ENCODE measurements at places on chromosomes 2 and 18.
A peak's percentile ranks its signal among the peaks of the same experiment; 100 is the strongest.

DNA sequence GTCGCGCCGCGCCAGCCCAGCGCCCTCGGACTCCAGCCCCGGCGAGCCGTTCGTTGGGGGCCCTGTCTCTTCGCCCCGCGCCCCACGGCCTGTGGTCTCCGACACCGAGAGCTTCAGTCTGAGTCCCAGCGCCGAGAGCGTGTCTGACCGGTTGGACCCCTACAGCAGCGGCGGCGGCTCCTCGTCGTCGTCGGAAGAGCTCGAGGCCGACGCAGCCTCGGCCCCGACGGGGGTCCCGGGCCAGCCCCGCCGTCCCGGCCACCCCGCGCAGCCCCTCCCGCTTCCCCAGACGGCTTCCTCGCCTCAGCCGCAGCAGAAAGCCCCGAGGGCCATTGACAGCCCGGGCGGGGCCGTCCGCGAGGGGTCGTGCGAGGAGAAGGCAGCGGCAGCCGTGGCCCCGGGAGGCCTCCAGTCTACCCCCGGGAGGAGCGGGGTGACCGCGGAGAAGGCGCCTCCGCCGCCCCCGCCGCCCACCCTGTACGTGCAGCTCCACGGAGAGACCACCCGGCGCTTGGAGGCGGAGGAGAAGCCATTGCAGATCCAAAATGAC, 1.4 kb downstream of the PHLPP1 start:
- DNase-seq, result no peak

GRCh38 chr18:28078849-28079248, 98.1 kb downstream of the CDH2 start:
- no peak for DNase-seq

GRCh38 chr18:3924455-3924854, 474.5 kb downstream of the TGIF1 start:
- no peak for DNase-seq

DNA sequence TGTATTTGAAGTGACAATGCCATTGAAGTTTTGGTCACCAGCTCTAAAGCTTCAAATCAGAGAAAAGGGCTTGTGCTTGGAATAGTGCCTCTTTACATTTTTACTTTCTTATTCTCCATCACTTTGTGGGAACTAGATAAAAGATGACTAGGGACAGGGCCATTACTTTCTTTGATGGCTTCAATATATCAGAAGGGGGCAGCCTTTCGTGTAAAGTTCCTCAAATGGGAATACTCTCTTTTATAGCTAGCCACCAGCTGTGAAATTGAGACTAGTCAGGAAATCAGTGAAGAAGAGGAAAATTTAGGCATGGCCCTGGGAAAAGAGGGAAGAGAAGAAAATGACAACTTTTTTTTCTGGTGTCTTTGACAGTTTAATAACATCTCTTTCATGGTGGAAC, 242.5 kb downstream of the DCC start:
- DNase-seq, result no peak

- DNase-seq, result no peak
Measured at GRCh38 chr18:60070631-60071030, 170.8 kb downstream of the PMAIP1 start.

DNA sequence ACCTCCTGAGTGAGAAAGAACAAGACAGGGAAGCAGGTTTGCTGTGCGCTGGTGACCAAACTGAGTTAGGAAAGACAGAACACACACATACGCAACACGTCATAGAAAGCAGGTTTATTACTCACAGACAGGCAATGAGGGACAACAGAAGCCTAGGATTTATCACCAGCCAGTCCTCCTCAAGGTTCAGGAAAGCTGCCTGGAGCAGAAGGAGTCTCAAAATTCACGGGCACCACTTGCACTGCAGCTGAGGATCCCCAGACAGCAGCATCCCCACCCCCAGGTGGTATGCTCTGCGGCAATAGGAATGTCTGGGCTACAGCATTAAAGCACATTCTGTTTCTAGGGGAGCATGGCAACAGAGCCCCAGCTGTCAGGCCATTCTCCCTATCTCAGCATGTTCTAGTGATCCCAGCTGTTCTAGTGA, 284.4 kb upstream of the RGPD4 start:
- DNase-seq, result no peak

- no peak for DNase-seq
Measured at GRCh38 chr2:120231974-120232635, 8.9 kb upstream of the TMEM185B start.

DNA sequence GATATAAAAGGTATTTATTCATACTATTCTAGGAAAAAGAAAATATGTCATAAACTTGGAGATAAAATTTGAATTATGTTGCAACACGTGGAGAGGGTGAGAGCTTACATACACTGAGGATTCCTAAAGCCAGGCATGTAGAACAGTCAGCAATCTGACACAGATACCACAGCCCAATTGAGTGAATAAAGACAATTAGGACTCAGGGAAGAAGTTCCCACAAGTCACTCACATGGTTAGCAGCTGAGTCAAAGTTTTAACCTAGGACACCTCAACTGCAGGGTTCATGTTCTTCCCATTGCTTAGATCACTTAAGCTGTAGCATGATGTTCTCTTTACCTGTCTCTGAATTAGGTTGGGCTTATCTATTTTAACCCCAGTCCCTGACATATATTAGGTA, 189.5 kb downstream of the CMPK2 start:
- DNase-seq, result no peak

DNA sequence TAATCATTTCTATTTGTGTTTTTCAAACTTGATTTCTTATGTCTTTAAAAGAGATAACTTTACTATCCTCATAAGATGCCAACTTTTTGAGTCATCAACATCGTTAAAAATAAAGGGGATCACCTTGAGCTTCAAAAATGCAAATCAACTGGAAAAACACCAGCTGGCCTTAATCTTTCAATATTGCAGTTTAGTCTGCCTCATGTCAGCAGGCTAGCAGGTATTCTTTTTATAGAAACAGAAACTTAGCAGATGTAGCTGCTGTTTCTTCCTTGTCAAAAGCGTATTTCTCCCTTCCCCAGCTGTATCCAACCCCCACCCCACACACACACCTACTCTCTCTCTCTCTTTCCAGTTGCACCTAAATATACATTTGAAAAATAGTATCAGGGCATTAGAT, 154.1 kb upstream of the ZNF804A start:
- no peak for DNase-seq

DNA sequence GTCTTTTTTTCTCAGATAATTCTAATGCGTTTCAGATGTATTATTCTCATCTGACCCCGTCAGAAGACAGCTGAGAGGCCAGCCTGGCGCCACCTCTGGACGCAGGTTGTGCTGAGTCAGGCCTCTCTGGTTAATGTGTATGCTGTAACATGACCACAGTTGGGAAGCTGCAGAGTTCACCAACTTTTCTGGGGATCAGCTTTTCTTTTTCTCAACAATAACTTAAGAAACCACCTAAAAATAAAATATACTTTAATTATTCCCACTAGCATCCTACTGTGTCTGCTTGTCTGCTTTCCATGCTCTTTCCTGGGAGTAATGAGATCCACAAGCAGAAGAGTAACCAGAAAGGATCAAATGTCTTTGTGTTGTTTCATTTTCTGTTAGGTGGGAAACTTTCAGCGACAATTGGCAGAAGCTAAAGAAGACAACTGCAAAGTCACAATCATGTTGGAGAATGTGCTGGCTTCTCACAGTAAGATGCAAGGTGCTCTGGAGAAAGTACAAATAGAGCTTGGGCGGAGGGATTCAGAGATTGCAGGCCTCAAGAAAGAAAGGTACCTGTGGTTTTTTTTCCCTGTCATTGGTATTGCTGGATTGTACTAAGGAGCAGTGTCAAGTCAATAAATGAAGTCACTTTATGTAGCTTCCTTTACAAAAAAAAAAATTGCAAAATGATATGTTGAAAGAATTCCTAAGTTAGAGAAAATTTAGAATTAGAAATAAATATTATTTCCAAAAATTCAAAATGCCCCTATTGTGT, 79.8 kb downstream of the CCDC150 start:
- DNase-seq, result peak; percentile 47

Data from BJ (cell line).